BJ (cell line): ENCODE measurements at places on chromosomes 5 and 9. TPM values are rescaled to one million over a fixed set of nuclear protein-coding genes. Genes with fewer than 3 reads are reported as not detected.

DNA sequence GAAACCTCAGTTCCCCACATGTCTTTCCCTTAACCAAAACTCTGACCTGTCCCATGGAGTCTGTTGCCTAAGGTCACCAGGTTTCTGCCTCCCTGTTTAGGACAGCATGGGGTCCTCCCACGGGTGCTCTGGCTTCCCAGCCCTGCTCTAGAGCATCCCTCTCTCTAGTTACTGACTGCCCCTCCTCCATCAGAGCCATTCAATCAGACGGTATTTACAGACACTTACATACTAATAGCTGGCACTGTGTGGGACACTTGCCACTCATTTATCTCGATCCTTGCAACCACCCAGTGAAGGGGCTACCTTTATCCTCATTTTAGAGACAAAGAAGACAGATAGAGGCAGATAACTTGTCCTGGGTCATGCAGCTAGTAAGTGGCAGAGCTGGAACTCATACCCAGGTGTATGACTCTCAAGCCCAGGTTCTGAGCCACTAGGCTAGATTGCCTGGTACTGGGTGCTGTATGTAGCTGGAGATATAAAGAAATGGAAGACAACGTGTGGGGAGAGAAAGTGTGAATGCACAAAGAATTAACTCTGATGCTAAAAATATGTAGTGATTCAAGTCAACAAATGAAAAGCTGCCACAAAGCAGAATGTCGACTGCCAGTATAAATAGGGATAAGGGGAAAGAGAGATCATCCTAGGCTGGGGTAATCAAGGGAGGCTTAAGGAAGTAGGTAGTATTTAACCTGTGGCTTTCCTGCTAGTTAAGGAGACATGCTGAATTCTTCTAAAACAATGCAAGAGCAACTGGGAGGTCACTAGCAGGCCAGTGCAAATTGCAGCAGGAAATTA lies 52.5 kb upstream of the PDE8B start:
- no peak for DNase-seq

RFK gene
- 7.5 and 15.4 TPM in 2 replicates for polyA plus RNA-seq

DNA sequence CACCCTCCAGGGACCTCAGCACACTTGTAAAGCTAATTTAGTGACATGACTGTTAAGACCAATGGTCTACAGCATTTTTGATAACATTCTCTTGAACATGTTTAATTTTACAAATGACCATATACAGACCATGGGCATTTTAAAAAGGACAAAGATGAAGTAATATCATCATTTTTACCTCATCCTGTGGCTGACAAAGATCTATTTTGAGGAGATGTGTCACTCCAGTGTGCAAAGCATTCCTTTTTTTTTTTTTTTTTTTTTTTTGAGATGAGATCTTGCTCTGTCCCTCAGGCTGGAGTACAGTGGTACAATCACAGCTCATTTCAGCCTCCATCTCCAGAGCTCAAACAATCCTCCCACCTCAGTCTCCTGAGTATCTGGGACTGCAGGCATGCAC lies 118.2 kb upstream of the TBC1D2 start:
- no peak for DNase-seq

TTC39B gene
- 5.1 and 9.2 TPM in 2 replicates for polyA plus RNA-seq

- no peak for DNase-seq
Measured at GRCh38 chr9:14563902-14564624, 129.2 kb downstream of the ZDHHC21 start.
